Upper lobe of right lung (tissue), 1 donor: ENCODE measurements at places on chromosomes 4 and X. TPM values are rescaled to one million over a fixed set of nuclear protein-coding genes. Genes with fewer than 3 reads are reported as not detected.

- DNase-seq: peak; percentile 74
Measured at GRCh38 chrX:20267931-20268701, 1.4 kb upstream of the RPS6KA3 start.

PDGFRA gene
- 91.5 TPM for total RNA-seq

DNA sequence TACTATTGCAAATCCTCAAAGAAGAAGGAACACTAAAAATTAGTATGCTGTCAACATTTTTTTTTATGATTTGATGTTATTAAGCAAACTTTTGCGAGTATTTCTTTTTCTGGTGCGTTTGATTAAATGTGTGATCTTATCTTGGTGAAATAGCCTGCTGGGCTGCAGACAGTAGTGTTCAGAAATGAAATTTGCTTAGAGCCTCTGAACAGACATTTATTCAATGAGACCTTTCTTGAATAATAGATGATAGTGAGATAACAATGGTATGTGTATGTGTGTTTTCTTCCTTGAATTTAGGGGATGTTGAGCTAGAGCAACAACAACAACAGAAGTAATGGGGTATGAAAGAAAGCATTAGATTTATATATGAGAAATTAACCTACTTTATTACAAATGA is 12.7 kb downstream of the ADGRL3 start:
- DNase-seq: no peak

- DNase-seq: no peak
Measured at GRCh38 chrX:145729635-145730034, 88.0 kb upstream of the SLITRK2 start.

SLC38A5 gene
- 21.5 TPM for total RNA-seq
